ENCODE measurements at places on chromosomes 7 and 10.

DNA sequence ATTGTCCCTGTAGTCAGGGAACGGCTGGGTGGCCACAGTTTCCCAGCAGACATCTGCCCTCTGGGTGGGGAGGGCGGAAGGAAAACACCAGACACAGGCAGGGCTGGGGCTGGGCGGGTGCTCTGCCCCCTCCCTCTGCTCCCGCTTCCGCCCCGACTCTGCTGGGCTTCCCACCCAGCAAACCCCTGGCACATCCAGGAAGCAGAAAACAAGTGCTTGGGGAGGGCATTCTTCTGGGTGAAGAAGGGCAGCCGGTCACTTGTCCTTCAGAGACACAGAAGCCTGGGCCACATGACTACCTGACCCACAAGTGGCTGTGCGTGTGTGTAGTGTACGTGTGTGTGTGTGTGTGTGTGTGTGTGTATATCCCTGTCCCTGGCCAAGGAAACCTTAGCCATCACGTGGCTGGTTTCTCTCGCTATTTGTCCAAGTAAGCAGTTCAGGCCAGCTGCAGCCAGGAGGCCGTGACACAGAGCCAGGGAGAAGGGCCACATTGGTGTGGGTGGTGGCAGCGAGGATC, 77.9 kb downstream of the ZMIZ1 start:
- no peak for DNase-seq

DNA sequence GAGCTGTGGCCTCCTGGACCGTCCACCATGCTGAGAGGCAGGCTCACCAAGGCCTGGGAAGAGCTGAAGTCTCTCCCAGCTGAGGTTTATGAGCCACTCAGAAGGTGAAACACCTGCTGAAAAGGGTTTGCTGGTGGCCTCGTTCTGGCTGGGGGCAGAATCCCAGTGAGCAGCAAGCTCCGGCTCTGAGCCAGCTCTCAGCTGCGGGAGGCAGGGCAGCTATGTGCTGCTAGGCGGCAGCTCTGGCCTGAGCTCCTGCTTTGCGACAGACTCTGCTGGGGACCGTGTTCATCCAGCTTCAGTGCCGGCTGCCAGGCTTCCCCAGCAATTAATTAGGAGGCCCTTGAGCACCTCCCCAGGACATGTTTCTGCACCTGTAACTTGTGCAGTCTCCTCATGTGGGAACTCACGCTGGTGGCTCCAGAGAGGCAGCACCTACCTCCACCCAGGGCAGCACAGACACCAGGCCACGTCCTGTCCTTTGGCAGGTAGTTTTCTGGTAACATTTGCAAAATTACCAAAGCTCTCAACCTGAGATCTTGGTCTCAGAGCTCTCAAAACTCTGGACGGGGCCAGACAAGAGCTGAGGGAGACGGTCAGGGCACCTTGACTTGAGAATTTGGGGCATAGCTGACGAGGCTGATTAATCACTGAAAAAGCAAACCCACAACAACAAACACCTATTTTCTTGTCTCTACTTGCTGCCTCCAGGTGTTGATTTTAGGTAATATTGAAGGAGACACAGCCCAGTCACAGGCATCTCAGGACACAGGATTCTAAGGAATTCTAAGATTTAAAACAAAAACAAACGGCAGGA, 185.0 kb downstream of the TCERG1L start:
- no peak for DNase-seq

- DNase-seq = no peak
Observed at GRCh38 chr7:94297397-94297838, 97.3 kb upstream of the COL1A2 start.

DNA sequence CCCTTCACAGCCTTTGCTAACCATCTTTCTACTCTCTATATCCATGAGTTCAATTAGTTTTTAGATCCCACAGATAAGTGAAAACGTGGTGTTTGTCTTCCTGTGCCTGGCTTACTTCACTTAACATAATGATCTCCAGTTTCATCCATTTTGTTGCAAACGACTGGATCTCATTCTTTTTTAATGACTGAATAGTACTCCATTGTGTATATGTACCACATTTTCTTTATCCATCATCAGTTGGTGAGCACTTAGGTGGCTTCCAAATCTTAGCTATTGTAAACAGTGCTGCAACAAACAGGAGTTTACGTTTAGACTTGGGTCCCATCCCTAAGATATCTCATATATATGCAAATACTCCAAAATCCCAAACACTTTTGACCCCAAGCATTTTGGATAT, 9.1 kb downstream of the CDC123 start:
- no peak for DNase-seq

DNA sequence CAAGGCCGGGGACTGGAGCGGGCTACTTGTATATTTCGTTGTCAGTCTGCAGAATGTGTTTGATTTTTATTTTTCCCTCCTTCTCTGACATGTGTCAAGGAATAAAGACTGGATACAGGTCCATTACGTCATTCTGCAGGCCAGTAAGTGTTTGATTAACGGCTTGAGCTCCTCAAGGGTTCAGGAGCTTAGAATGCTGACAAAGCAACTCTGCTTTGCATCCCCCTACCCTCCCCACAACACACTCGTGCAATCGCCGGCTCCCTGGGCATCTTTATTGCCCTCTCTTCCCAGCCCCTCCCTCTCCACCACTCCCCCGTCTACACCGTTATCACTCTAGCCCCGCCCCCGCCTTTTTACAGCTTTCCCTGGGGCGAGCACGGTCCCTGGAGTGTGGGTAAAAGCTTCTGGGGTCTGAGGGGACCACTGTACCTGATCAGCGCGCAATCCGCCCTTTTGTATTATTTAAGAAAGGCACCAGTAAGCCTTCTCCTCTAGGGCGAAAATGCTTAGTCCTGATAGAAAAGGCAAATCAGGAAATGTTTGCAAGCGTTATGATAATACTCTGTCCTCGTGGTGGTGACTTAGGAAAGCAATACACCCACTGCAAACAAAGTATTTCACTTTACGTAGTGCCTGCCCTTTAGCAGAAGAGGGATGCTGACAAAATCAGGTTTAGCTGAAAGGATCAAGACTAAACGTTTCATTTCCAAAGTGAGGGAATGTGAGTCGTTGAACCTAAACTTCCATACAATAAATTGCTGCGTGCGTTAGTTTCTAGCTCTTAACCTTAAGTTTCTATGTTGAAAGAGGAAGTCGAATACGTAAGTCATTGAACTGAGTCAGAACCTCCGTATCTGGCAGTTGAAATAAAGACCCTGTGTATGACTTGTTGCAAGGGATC, 1.4 kb upstream of the CREB5 start:
- no peak for DNase-seq

- no peak for DNase-seq
Observed at GRCh38 chr7:32393861-32394260, 96.3 kb downstream of the LSM5 start.

DNA sequence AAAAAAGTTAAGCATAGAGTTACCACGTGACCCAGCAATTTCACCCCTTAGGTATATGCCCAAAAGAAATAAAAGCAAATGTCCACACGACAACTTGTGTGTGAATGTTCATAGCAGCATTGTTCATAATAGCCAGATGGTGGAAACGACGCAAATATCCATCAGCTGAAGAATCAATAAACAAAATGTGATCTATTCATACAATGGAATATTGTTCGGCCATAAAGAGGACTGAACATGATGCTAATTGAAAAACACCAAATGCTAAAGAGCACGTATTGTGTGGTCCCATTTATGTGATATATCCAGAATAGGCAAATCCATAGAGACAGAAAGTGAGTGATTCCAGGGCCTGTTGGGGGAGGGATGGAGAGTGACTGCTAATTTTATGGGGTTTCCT, 18.3 kb upstream of the USP6NL start:
- no peak for DNase-seq

GRCh38 chr7:95327356-95327755, 3.0 kb upstream of the PON1 start:
- no peak for DNase-seq

- DNase-seq = no peak
Observed at GRCh38 chr10:132839061-132839460, 53.1 kb upstream of the NKX6-2 start.

DNA sequence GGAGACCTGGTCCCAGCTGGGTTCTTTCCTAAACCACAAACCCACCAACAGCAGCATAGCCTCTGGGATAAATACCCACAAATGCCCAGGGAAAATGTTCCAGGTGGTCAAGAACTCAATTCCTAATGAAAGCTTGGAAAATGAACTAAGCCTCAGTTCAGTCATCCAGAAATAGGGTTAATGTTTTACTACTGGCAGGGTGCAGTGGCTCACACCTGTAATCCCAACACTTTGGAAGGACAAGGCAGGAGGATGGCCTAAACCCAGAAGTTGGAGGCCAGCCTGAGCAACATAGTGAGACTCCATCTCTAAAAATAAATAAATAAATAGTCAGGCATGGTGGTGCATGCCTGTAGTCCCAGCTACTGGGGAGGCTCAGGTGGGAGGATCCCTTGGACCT, 82.2 kb downstream of the SVOPL start:
- DNase-seq = no peak

DNA sequence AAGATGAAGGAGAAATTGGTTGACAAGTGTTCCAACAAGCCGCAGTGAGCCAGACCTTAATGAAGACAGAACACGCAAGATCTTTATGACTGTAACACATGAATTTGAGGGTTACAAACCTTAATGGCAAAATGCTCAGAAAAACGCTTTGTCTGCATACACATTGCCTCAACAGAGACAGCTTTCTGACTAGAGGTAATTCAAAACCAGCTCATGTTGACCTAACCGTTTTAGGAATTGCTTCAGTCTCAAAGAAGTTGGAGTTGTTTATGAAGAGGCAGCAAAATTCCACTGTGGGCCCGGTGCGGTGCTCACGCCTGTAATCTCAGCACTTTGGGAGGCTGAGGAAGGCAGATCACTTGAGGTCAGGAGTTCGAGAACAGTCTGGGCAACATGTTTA, 2.2 kb upstream of the GTF2I start:
- DNase-seq = no peak

DNA sequence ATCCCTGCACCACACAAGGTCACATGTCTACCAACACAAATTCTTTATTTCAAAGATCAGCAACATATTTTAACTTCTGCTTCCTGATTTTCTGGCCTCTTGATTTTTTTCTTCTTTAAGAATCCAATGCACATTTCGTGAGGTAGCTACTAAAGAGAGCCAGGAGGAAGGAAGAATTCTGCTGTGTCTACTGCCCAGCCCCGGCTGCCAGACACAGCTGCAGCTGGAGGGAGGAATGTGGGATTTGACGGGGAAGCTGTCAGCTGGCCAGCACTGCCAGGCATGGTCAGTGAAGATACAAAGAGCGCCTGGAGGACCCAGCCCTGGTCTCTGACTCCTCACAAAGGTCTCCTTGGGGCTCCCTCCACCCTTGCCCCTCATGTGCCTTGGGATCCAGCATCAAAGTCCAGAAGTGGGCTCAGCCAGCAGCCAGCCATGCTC, 6.9 kb upstream of the AOC1 start:
- DNase-seq = no peak

GRCh38 chr10:71087622-71088021, 124.7 kb upstream of the UNC5B start:
- no peak for DNase-seq

- no peak for DNase-seq
Observed at GRCh38 chr7:12291870-12292269, 80.8 kb downstream of the TMEM106B start.

DNA sequence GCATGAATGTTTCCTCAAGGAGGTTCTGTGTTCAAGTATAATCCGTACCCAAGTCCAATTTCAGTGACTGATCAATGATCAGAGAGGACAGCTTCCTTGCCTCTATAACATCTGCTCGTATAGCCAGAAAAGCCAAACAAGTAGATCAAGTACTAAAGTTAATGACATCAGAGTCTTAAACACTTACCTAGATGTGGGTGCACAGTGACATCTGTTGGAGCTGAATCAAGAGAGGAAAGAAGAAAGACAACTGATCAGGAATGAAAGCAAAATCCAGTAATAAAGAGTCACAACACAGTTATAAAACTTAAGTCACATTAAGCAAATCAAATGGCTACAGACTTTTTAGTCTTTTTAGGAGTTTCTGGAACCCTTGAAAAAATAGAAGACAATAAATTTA, 236.5 kb downstream of the RELN start:
- DNase-seq = no peak

DNA sequence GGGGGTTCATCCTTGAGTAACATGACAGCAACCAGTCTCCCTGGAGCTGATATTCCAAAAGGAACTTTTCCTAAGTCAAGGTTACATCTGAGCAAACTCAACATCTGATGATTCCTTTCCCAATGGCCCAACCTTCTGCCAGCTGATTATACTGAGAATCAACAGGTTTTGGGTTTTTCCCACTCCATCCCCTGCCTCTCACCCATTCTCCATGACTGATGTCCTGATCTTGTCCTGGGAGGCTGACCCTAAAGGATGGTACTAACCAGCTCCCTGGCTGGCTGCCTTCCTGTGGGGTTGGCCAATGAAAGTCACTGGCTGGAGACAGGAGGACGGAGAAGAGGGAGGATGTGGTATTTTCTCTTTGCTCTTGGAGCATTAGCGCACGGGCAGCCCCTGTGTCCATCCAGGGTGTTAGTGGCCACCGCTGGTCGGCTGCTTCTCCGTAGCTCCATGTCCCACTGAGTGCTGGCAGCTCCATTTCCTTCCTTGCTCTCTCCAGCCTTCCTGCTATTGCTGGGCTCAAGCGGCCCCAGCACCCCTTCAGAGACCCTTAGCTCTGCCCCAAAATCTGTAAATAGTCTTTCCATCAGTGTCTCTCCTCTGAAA, 306.2 kb upstream of the PITRM1 start:
- no peak for DNase-seq

DNA sequence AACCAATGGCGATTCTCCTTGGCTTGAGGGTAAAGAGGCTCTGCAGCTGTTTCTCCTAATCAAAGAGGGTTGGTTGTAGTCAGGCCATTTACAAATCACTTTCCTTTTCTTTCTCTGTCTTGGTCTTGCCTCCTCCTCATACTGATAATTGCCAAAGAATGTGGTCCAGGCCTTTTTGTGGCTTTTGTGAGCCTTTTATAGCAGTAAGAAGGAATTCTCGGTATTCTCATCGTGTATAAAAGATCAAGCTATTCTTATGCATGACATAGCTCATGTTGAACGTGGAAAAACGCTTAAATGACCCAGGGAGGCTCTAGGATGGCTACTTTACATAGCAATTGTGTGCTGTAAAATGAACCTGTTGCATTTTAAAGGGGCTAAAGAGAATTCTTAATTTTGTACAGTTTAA, 62.6 kb downstream of the RBM20 start:
- no peak for DNase-seq

DNA sequence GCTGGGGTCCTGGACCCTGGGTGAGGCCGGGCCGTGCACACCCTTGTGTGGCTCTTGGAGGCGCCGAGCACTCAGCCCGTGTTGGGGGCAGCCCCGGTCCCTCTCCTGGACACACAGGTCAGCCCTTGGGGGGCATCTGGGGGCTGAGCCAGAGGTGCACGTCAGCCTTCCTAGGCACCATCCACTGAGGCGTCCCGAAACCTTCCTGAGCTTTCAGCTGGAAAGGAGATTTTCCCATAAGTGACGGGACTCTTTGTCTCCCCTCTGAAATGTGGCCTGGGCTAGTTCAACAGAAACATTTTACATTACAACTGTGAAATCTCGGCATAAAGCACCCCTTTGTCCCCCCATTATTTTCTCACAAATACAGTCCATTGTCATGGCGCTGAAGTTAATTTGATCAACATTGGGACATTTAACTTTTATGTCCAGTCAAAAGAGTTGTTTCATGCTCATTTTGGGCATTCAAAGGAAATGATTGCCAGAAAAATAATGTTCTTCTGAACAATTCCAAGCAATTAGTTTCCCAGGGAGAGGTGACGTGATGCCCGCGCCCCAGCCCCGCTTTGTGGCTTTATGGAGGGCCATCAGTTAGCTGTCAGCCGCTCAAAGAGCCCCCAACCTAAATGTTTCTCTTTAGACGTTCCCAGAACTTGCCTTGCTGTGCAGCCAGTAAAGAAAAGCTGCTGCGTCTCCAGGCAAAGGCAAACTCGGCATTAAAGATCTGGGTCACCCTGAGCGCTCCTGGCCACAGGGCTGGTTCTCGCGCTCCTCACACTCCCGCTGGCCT, 70.8 kb downstream of the NKX6-2 start:
- no peak for DNase-seq

GRCh38 chr7:153886506-153887441, 165.4 kb upstream of the DPP6 start:
- no peak for DNase-seq

Data from CD4-positive, alpha-beta T cell treated with Interferon gamma for 1 hour (primary cell).